GM13976 (cell line): ENCODE measurements at places on chromosomes 5 and 9.

DNA sequence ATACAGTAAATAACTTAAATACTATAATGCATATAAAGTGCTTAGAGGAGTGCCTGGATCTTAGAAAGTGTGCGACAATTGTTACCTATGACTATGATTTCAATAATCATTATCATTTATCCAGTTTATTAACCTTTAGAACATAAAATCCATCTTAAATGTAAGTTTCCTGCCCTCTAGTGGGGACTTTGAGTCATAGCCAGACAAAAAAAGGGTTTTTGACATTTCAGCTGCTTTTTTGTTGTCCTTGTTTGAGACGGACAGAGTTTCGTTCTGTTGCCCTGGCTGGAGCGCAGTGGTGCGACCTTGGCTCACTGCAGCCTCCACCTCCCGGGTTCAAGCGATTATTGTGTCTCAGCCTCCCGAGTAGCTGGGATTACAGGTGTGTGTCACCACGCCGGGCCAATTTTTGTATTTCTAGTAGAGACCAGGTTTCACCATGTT is 9.7 kb upstream of the C9orf152 start:
- peak; percentile 34 for DNase-seq

GRCh38 chr5:165457859-165458481 is 1952.6 kb downstream of the MAT2B start:
- no peak for DNase-seq

DNA sequence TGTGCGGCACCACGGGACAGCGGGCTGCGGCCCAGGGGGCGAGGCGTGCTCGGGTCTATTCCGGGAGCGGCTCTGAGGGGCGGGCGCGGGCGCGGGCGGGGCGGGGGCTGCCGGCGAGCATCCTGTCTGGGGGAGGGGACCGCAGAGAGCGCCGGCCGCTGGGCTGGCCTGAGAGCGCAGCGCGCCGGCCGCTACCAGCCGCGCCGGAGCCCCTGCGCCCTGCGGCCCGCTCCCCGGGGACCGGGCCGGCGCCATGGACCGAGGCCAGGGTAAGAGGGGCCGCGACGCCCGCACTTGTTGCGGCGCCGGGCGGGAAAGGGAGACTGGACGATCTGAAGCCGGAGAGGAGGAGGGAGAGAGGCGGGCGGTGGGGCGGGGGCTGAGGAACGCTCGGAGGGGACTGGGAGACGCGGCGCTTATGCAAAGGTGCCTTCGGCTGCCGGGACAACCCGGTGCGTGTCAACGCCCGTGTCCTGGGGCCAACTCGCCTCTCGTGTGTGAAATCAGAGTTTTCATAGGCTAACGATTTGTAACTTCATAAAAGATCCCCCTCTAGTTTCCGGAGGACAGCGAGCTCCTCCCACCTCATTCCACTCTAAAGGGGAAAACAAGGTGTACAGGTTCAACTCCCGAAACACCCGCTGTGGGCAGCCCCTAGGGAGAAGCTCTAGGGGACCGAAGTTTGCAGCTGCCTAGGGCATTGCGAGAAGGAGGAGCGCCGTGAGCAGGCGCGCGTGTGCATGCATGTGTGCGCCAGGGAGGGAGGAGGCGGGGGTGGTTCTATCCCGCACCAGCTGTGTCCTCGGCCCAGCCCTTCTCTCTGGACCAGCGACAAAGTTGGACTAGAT is at the start of gene AFAP1L1:
Gene AFAP1L1 (plus strand): TSS at position 144 of the 848 bp plus-strand sequence. CDS start 110 bp downstream, at position 254.
- peak; percentile 46 for DNase-seq

GRCh38 chr5:62341783-62342475 is 35.9 kb downstream of the KIF2A start:
- DNase-seq: no peak

GRCh38 chr5:112703866-112704820 is 33.5 kb upstream of the APC start:
- no peak for DNase-seq

GRCh38 chr5:103617913-103618312 is 55.3 kb upstream of the NUDT12 start:
- no peak for DNase-seq
